Stimulated activated CD4-positive, alpha-beta T cell treated with anti-CD3 and anti-CD28 coated beads, Interleukin-15, amount 100 ng/mL, for 1 hour (primary cell): ENCODE measurements at places on chromosomes 11 and 22.

DNA sequence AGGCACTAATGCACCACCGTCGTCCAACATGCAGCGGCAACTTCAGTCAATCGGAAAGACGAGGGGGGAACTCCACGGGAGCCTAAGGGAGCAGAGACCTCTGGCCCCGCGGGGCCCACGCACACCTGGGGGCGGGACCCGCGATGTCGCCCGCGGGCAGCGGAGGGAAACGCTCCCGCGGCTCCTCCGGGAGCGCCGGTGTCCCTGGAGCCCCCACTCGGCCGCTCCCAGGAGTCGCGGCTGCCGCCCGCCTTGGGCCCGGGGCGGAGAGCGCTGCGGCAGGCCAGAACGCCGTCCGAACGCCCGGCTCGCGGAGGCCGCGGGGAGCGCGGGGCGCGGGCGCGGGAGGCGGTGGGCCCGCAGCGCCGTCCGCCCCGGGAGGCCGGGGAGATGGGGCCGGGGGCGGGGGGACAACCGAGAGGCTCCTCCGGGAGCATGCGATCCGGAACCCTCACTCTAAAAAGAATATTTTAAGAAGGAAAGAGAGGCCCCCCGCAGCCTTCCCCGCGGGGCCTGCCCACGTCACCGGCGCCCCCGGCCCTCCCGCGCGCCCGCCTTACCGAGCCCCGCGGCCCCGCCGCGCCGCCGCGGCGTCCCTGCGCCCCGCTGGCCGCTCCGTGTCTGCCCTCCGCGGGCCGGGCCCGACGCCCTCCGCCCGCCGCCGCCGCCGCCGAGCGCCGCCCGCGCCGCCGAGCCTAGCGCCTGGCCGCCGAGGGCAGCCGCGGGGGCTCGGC is 86.6 kb upstream of the ARHGAP32 start:
- no peak for DNase-seq

DNA sequence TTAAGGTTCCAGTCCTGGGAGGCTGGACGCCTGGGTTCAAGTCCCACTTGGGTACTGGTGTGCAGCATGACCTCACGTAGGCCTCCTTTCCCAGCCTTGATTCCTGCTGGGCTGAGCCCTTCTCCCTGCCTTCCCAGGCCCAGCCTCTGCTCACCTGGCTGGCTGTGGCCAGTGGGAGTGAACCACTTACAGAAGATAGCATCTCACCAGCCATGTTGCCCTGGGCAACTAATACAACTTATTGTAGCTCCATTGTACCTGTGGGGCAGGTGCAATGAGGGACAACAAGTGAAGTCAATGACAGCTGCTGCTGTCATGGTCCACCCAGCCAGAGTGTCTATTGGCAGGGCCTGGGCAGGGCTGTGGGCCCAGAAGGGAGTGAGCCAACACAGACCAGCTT is 48.4 kb upstream of the MPEG1 start:
- DNase-seq: no peak

GRCh38 chr22:38964989-38965388 is 7.6 kb downstream of the APOBEC3A start:
- no peak for DNase-seq

GRCh38 chr11:109016724-109017123 is 351.9 kb downstream of the DDX10 start:
- no peak for DNase-seq

DNA sequence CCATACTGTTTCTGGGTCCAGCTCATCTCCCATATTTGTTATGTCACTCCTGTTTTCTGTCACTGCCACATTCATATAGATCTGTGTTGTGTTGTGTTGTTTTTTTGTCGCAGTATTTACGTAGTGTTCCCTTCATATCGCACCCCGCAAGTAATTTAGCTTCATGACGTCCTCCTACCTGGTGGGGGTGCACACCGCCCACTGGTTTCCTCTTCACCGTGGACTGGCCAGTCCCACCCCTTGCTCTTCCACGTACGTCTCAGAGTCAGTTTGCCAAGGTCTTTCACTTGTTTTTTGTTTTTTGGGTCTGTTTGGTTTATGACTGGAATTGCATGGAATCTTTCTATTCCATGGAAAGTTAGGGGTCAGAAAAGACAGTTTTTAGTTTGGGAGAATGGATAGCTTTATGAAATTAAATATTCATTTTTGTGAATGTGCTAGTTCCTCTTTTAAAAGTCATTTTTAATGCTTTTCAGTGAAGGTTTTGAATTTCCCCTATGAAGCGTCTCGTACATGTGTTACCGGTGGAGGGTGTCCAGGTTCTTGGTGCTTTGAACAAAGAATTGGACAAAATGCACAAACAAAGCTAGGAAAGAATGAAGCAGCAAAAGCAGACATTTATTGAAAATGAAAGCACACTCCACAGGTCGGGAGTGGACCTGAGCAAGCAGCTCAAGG is 134.3 kb downstream of the TBC1D22A start:
- DNase-seq: no peak

DNA sequence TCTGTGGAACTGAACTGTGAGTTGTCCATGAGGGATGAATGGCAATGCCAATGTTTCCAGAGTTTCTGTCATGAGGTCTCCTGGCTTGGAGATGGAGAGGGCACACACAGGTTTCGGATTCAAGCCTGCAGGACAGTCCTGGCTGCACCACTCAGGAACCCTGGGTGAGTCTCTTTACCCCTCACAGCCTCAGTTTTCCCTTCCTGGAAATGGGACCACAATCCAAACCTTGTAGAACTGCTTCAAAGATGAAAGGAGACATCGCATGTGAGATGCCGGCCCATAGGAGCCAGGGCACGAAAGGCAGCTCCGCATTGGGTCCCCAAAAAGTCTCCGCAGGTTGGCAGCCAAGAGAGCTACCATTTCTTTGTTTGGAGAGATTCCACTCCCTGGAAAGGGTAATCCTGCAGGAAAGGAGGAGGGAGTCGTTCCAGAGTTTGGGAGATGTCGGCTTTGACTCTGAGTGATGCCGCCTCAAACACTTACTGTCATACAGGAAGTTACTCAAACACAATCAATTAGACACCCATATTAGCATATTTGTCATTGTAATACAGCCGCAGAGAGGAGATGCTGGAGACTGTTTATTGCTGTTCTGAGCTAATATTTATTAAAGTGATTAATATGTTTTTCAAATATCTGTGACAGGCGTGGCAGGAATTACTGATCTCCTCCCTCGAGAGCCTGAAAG is 318.3 kb downstream of the MN1 start:
- DNase-seq: no peak

- DNase-seq: no peak
Observed at GRCh38 chr11:112410325-112410724, 149.7 kb upstream of the PLET1 start.

- DNase-seq: no peak
Observed at GRCh38 chr11:132844956-132845696, 687.2 kb downstream of the OPCML start.

- DNase-seq: no peak
Observed at GRCh38 chr22:43338766-43339345, 4.3 kb downstream of the SCUBE1 start.

GRCh38 chr11:115167456-115167855 is 336.8 kb downstream of the CADM1 start:
- no peak for DNase-seq

DNA sequence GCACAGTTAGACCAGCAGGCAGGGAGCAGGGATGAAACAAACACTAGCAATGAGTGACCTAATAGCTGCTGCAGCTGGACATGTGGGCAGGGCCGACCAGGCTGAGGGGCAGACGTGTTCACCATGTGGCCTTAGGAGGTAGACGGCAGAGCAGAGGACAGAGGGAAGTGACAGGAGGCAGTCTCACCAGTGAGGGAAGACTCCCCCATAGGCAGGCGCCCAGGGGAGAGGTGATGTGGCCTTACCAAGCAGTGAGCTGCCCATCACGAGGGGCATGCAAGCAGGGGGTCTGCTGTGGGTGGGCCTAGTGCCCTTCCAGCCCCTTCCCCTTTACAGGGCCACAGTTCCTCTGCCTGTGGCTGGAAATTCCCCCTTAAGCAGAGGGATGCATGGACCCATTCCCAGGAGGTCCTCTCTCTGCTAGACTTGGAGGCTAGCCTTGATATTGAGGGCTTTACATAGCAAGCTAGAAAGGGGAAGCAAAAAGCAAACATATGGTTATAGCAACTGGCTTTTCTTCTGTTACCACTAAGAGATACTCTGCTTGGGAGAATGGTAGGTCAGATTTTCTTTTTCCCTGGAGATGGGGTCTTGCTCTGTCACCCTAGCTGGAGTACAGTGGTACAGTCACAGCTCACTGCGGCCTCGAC is 67.6 kb downstream of the MPPED1 start:
- no peak for DNase-seq

DNA sequence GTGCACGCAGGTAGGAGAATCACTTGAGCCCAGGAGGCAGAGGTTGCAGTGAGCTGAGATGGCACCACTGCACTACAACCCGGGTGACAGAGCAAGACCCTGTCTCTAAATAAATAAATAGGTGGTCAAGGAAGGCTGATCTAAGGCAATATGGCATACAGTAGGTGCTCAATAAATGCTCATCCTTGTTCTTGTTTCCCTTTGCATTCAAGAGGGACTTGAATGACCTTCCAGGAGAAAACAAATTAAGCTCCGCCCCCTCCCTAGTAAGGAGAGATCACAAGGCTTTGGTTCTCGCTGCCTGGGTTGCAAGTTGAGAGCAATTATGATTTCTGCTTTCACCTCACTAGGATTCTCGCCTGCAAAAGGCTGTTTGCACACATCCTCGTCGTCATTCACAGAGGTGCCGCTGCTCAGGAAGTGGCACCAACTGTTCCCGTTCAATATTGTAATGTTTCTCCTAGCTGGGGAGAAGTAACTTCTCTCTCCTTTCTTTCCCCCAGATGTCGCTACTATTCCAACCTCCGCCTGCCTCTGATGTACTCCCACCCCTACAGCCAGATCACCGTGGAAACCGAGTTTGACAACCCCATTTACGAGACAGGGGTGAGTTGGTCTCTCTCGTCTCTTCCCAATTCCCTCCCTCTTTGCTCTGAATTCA is 51.8 kb upstream of the ASPHD2 start:
- no peak for DNase-seq

DNA sequence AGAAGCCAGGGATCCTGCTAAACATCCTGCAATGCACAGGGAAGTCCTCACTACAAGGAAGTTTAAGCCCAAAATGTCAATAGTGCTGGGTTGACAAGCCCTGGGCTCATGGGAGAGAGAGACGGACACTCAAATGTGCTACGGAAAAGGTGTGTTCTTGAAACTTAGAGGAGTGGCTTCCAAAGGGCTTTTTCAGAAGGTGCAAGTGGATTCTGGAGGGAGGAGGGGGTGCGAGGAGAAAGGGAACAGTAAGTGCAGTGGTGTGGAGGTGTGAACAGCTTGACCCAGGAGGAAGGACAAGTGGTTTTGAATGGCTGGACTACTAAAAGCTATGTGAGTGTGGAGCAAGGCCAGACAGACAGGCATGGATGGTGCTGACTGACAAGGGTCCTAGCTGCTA is 50.4 kb upstream of the CECR2 start:
- DNase-seq: no peak

DNA sequence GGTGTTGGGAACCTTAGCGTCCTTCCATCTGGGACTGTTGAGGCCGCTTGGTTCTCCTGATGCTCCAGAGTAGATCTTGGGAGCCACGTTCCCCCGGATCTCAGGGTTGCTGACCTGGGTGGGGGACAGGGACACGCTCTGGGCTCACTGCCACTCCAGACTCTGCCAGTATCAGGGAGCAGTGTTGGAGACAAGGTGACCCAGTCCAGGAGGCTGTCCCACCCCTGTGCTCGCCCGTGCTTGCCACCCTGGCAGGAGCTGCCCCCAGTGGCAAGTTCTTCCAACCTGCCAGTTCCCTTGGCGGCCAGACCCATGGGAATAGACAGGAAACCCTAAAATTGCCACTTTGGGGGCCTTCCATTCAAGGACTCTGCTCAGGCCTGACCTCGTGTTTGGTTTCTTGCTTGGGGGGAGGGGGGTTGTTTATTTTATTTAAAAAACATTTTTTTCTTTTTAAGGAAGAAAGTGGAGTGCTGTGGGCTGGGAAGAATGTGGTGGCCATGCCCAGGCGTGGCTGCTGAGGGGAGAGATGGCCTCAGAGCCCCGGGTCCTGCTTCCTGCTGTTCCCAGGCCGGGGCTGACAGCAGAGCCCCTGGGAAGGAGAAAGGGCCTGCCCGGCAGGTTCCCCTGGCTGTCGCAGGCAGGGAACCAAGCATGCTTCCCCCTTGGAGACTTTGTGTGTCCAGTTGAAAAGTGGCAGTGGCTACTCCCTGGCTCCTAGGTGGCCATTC is 7.2 kb downstream of the GRK2 start:
- DNase-seq: no peak

GRCh38 chr11:69535908-69536307 is 54.4 kb downstream of the LINC01488 start:
- no peak for DNase-seq

DNA sequence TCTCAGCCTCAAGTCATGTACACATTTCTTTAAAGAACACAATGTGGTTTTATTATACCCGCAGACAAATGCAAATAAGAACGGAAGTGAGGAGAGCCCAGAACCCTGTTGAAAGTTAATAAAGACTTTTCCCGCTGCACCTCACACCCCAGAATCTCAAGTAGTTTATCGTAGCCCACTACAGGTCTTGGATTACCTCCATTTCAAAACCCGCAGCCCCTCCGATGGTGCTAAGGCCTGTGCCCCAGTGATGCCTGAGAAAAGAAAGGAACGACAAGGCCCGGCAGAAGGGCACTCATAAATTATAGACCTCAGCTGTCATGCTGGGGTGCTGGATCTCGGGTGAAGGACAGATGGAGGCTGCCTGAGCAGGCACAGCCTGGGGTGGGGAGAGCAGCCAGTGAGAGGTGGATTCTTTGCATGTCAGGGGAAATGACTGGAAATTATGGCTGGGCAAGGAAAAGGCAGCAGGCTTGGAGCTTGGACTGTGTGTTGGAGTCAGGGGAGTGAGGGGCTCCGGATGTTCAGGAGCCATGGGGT is 354.1 kb downstream of the NTM start:
- DNase-seq: no peak

DNA sequence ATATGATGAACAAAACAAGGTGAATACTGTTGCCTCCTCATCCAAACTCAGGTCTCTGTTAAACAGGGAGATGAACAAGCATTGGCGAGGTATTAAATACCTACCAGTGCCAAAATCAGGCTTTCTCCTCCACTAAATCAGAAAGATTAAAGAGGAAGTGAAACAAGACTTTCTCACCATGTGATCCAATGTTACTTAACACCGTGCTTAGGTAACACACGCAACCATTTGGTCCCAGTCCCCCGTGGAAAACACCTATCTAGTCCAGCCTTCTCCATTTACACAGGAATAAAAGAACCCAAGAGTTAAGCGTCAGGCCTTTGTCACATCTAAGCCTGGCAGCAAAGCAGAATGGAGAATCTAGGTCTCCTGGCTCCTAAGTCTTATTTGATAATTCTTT is 34.5 kb downstream of the TENM4 start:
- DNase-seq: no peak

GRCh38 chr22:25645266-25645665 is 80.8 kb downstream of the GRK3 start:
- no peak for DNase-seq

DNA sequence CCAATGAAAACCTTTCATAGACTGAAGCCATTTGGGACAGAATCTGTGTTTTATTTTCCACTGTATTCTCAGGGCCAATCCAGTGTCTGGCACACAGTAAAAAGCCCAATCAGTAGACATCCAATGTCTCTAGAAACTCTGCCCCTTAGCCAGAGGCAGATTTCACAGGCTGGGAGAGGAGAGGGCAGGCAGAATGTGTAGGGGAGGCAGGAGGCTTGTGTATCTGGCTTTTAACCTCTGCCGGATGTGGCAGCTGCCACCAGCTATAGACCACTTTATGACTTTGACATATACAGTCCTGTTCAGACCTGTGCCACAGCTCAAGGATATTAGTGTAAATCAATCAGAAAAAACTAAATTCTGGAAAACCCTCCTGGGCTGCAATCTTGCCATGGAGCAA is 4.4 kb downstream of the EXPH5 start:
- no peak for DNase-seq
